Endothelial cell (in vitro differentiated cells): ENCODE measurements at places on chromosomes 16 and 17.

GRCh38 chr17:69143683-69144231, 2.1 kb upstream of the ABCA6 start:
- DNase-seq, result no peak
- peaks cover 2% of the 10 kb centered on the region for H3K27me3 ChIP-seq
- no peaks in the 10 kb centered on the region for H3K36me3 ChIP-seq
- peaks cover 2% of the 10 kb centered on the region for H3K4me1 ChIP-seq

DNA sequence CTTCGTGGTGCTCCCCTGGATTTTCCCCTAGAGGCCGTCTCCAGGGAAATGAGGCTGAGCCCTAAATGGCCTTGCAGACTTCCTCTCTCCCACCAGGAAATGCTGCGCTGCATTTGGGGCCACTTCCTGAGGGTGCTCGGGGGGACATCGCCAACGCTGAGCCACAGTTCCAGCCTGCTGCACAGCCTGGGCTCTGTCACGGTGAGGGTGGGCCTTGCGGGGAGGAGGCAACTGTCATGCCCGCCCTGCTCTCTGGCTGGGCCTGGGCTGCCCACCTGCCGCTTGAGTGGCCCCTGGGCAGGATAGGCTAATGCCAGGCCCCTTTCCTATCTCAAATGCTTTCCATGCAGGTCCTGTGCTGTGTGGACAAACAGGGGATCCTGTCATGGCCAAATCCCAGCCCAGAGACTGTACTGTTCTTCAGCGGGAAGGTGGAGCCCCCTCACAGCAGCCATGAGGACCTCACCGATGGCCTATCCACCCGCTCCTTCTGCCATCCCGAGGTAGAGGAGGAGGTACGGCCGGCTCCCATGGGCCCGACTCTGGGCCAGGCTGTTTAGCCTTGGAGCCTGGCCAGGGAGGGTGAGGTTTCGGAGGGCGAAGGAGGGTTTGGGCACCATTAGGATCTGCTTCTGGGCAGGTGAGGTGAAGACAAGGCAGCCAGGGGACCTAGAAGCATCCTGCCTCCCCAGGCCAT, 24.2 kb downstream of the CASKIN2 start:
- peaks cover 38% of the 10 kb centered on the region for H3K4me1 ChIP-seq
- H3K27me3 ChIP-seq, result peaks cover 15% of the 10 kb centered on the region
- peak overlapping the region; percentile 67 for H3K27ac ChIP-seq
- H3K36me3 ChIP-seq, result peaks cover 18% of the 10 kb centered on the region

- no peaks in the 10 kb centered on the region for H3K4me1 ChIP-seq
- no peak within 1 kb of the TSS for H3K27ac ChIP-seq
- no peak within 1 kb of the TSS for H3K4me3 ChIP-seq
- H3K27me3 ChIP-seq, result no peaks in the 10 kb centered on the region
- no peaks in the 10 kb centered on the region for H3K36me3 ChIP-seq
Measured at GRCh38 chr17:40884708-40885512, at the start of gene KRT20. KRT20 (minus strand) TSS chr17:40885242; CDS start chr17:40885185, 57 bp downstream.

- H3K27ac ChIP-seq, result peak overlapping the region; percentile 91
- H3K4me3 ChIP-seq, result no peak overlapping the region
- peaks cover 4% of the 10 kb centered on the region for H3K27me3 ChIP-seq
- peaks cover 16% of the 10 kb centered on the region for H3K4me1 ChIP-seq
- H3K36me3 ChIP-seq, result peaks cover 22% of the 10 kb centered on the region
Measured at GRCh38 chr16:87728026-87728425, 37.8 kb downstream of the KLHDC4 start.

GRCh38 chr17:40349895-40350688, 14.4 kb downstream of the GJD3 start:
- H3K27ac ChIP-seq, result peak overlapping the region; percentile 86
- peaks cover 31% of the 10 kb centered on the region for H3K36me3 ChIP-seq
- H3K27me3 ChIP-seq, result peaks cover 17% of the 10 kb centered on the region
- peaks cover 52% of the 10 kb centered on the region for H3K4me1 ChIP-seq
- peak overlapping the region; percentile 68 for H3K4me3 ChIP-seq

- no peaks in the 10 kb centered on the region for H3K4me1 ChIP-seq
- no peak for DNase-seq
- H3K27ac ChIP-seq, result no peak overlapping the region
- H3K27me3 ChIP-seq, result peaks cover 2% of the 10 kb centered on the region
- H3K36me3 ChIP-seq, result peaks cover 12% of the 10 kb centered on the region
Measured at GRCh38 chr16:71185347-71185746, 45.2 kb downstream of the HYDIN start.

DNA sequence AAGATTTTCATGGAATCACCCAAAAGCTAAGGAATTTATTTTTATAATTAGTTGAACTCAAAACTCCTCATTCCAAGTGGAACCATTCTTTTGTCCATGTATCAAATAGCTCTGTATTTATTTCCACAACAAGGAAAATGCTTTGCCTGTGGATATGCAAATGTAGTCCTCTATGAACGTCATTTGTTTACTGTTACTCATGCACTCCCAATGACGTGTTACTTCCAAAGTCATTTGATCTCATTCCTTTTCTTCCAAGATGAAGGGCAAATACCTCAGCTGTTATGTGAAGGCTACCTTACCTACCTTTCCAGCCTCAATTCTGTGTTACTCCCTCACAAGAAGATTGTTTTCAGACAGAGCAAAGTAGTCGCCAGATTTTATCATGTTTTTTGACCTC, 83.7 kb downstream of the ITFG1 start:
- H3K27ac ChIP-seq, result no peak overlapping the region
- no peak overlapping the region for H3K4me3 ChIP-seq
- no peaks in the 10 kb centered on the region for H3K27me3 ChIP-seq
- H3K4me1 ChIP-seq, result peaks cover 7% of the 10 kb centered on the region
- H3K36me3 ChIP-seq, result peaks cover 8% of the 10 kb centered on the region

- H3K4me1 ChIP-seq, result no peaks in the 10 kb centered on the region
- H3K27ac ChIP-seq, result no peak overlapping the region
- H3K4me3 ChIP-seq, result no peak overlapping the region
Measured at GRCh38 chr16:52350031-52350642, 196.8 kb downstream of the TOX3 start.

- peaks cover 11% of the 10 kb centered on the region for H3K36me3 ChIP-seq
- no peak overlapping the region for H3K4me3 ChIP-seq
- H3K4me1 ChIP-seq, result peaks cover 14% of the 10 kb centered on the region
Measured at GRCh38 chr16:15961571-15962090, 12.2 kb downstream of the ABCC1 start.

DNA sequence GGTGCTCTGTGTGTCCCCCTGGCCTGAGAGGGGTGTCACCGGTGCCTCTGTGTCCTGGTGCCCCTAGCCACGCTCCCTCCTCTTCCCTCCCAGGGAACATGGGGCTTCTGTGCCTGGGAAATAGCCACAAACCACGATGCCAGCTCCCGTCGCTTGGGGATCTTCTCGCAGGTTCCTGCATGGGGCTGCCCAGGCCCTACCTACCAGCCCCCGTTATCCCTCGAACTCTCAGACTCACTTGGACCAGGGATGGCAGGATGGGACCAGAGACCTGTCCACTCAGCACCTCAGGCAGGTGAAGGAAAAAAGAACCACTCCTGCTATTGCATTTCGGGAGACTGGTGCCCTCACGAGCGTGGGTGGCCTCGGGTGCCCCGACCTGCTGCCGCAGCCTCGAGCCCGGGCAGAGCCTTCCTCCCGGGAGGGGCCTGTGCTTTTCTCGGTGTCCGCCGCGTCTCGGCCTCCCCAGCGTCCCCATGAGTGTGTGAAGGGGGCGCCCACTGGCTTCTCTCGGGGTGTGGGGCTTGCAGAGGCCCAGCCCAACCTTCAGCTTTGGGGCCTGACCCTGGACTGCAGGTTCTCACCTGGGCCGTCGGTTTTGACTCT, 41.0 kb upstream of the GNG13 start:
- H3K4me1 ChIP-seq, result no peaks in the 10 kb centered on the region
- no peak overlapping the region for H3K4me3 ChIP-seq
- DNase-seq, result no peak
- H3K36me3 ChIP-seq, result peaks cover 7% of the 10 kb centered on the region
- H3K27me3 ChIP-seq, result peaks cover 5% of the 10 kb centered on the region

GRCh38 chr17:32021615-32021955, 14.4 kb downstream of the LRRC37B start:
- no peaks in the 10 kb centered on the region for H3K4me1 ChIP-seq
- H3K36me3 ChIP-seq, result peaks cover 13% of the 10 kb centered on the region
- no peak overlapping the region for H3K27ac ChIP-seq
- H3K4me3 ChIP-seq, result no peak overlapping the region

- no peak for DNase-seq
- H3K27me3 ChIP-seq, result no peaks in the 10 kb centered on the region
- no peaks in the 10 kb centered on the region for H3K4me1 ChIP-seq
- H3K36me3 ChIP-seq, result peaks cover 4% of the 10 kb centered on the region
- H3K4me3 ChIP-seq, result no peak overlapping the region
Measured at GRCh38 chr17:35404360-35404759, 27.9 kb downstream of the SLFN12 start.

DNA sequence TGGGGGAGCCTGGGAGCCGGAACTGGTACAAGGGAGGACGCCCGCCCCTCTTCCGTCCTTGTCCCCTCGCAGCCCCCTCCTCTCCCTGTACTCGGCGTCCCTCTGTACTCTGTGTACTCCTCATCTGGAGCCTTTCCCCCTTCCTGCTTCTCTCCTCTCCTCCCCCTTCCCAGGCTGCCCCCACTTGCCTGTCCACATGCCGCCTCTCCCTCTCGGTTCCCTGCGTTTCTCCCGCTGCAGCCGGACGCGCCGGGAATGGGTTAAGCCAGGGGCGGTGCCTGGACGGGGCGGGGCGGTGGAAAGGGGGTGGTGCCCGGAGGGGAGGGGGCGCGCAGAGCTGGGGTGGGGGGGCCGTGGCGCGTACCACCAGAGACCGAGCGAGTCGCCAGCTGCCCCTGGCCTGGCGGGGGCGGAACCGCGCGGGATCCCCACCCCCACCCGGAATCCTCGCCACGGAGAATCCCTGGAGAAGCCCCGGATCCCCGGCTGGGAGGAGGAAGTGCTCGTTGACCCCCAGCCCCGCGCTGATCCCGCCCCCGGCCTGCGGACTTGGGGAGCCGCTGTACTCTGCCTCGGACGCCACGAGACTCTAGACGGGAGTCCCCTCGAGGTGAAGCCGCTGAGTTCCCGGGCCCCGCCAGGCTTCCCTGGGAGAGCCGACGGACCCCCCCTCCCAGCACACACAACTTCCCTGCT, 22.6 kb downstream of the GJD3 start:
- H3K27ac ChIP-seq, result no peak overlapping the region
- peaks cover 57% of the 10 kb centered on the region for H3K4me1 ChIP-seq
- peaks cover 13% of the 10 kb centered on the region for H3K36me3 ChIP-seq
- H3K27me3 ChIP-seq, result peaks cover 19% of the 10 kb centered on the region
